Posterior cingulate gyrus (tissue), 11 donors: ENCODE measurements at places on chromosomes 2 and 18.

GRCh38 chr2:18132697-18133096 lies 254.2 kb downstream of the KCNS3 start:
- DNase-seq: no peak

GRCh38 chr18:8050616-8051329 lies 483.7 kb downstream of the PTPRM start:
- no peak for DNase-seq

DNA sequence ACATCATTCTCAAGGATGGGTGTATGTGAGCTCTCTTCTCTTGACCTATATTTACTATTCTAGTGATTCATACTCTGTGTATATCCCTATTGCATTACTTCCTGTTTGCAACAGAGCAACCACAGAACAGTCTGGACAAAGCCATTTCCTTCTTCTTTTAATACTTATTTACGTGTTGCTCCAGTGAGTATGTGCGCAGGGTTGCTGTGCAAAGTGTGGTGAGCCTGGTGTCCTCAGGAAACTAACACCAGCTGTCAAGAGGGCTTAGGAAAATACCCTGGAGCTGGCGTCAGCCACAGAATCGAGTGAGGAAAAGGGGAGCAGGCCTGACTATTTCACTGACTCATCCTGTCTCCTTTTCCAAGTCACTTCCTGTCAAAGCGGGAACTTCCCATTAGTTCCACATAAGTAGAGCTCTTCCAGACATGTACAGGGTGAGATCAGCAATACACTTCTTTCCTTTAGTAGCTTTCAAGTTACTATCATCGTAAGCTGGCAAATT lies 214.1 kb upstream of the COPS8 start:
- no peak for DNase-seq

DNA sequence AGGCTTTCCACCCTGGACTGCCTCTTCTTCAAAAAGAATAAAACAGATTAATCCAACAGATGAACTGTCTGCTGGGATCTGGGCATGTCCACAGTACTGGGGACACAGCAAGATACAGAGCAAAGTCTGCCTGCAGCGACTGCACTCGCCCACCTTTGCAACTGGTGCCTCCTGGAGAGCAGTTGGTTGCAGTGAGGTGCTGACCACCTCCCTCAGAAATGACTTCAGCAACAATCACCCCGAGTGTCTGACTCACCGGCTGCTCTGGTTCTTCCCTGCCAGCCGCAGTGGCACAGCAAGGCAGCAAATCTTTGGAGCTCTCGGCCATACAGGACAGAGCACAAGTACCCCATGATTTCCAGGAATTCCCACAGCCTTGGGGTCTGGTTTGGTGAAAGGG lies 179.7 kb downstream of the ANAPC1 start:
- peak; percentile 41 for DNase-seq

DNA sequence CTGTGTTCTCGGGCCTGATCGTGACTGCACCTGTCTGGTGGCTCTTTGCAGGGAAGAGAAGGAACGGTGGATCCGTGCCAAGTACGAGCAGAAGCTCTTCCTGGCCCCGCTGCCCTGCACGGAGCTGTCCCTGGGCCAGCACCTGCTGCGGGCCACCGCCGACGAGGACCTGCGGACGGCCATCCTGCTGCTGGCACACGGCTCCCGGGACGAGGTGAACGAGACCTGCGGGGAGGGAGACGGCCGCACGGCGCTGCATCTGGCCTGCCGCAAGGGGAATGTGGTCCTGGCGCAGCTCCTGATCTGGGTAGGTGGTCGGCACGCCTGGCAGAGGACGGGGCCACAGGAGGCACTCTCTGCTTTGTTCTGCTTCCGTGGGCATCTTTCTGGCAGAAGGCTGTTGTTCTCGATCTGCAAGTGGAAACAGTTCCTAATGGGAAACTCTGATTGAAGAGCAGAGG lies 48.0 kb downstream of the GBX2 start:
- no peak for DNase-seq

- no peak for DNase-seq
Observed at GRCh38 chr2:28638102-28638501, 113.5 kb upstream of the PPP1CB start.

- DNase-seq: no peak
Observed at GRCh38 chr2:158239271-158239670, 137.6 kb downstream of the UPP2 start.

- no peak for DNase-seq
Observed at GRCh38 chr2:6722574-6722973, 143.1 kb downstream of the CMPK2 start.
